Endodermal cell (in vitro differentiated cells): ENCODE measurements at places on chromosomes 4 and X. TPM values are rescaled to one million over a fixed set of nuclear protein-coding genes. Genes with fewer than 3 reads are reported as not detected.

Gene PDGFRA
- 7.6 to 16.0 TPM (median 7.8 TPM) in 3 replicates for total RNA-seq

DNA sequence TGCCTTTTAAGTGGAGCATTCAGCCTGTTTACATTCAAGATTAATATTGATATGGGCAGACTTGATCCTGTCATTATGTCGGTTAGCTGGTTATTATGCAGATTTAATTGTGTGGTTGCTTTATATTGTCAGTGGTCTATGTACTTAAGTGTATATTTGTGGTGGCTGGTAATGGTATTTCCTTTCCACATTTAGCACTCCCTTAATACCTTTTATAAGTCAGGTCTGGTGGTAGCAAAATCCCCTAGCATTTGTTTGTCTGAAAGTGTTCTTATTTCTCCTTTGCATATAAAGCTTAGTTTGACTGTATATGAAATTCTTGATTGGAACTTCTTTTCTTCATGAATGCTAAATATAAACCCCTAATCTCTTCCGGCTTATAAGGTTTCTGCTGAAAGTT lies 403.7 kb upstream of the EPHA5 start:
- H3K27ac ChIP-seq: no peak overlapping the region
- no peaks in the 10 kb centered on the region for H3K4me1 ChIP-seq
- no peak overlapping the region for H3K4me3 ChIP-seq
- H3K27me3 ChIP-seq: no peaks in the 10 kb centered on the region

- no peak overlapping the region for H3K27ac ChIP-seq
- H3K4me3 ChIP-seq: no peak overlapping the region
- H3K4me1 ChIP-seq: no peaks in the 10 kb centered on the region
- no peak for DNase-seq
- H3K27me3 ChIP-seq: no peaks in the 10 kb centered on the region
Observed at GRCh38 chr4:39865280-39865679, 112.4 kb downstream of the PDS5A start.

DNA sequence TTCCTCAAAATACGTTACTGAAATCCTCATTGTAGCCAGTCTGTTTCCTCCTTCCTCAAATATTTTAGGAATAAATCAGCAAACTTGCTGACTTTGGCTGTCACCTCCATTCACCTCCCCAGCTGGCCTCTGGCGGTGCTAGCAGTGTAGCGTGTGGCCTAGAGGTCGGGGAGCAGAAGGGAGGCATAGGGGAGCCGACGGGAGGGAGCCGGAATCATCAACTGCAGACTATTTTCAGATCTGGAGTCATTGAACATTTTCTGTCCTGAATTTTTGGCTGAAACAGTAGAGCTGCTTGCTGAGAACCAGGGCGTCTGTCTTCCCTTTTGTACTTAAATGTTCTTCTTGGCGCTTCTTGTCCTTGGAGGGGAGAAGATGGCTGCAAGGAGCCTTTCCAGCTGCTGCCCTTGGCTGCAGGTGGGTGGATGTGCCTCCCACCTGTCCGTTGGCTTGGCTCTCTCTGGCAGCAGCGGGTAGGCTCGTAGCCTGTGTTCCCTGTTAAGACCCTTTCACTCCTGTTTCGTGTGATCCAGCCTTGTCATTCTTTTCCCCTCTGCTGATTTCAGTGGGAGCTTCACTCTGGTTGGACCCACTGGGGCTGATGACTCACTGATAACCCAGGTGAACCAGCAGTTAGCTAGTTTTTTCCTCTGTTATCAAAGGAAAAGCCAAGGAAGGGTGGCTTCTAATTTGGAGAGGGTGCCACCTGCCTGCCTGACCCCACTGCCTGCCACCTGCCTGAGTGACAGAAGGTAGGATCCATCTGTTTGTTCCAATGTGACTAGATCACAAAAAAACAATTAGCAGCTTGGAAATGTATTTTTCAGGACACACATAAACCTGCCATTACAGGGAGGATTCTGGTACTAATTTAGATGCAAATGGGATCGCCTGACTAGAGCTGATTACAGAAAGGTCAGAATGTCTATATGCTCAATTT lies 135.9 kb downstream of the GATB start:
- peaks cover 6% of the 10 kb centered on the region for H3K27me3 ChIP-seq
- no peak overlapping the region for H3K27ac ChIP-seq
- H3K4me1 ChIP-seq: no peaks in the 10 kb centered on the region
- H3K36me3 ChIP-seq: no peaks in the 10 kb centered on the region
- H3K4me3 ChIP-seq: no peak overlapping the region

DNA sequence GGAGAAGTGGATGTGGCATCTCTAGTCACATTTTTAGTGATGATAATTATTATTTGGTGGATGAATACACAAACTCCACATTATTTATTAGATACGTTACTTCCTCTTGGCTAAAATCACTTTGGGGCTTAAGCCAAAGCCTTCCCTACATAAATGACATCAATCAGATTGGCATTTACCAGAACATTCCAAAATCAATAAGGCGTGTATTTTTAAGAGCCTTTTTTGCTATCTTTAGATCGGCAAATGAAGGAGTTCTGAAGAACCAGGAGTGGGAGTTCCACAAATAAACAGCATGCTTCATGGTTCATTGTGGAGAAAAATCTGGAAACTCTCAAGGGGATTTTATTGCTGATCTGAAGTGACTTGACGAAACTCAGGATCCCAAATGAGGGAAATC lies 89.7 kb downstream of the AMELX start:
- no peaks in the 10 kb centered on the region for H3K36me3 ChIP-seq
- no peak for DNase-seq
- no peaks in the 10 kb centered on the region for H3K27me3 ChIP-seq

Gene ERAS
- not detected in 2 replicates for total RNA-seq
